ENCODE measurements at places on chromosomes 16 and 17.

DNA sequence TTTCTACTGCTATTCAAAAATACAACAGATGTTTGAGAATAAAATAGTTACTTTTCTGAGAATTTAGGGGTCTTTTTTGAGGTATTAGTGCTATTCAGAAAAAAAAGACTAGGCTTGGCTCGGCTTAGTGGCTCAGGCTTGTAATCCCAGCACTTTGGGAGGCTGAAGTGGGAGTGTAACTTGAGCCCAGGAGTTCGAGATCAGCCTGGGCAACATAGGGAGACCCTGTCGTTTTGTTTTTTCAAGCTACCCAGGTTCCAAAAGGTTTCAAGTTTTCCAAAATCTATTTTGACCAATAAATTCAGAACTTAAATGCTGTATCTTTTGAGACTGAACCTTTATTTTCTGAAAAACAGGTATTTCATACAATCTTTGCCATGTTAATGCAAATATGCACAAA, 3.2 kb upstream of the ARL6IP1 start:
- no peak for DNase-seq

- DNase-seq, result no peak
Measured at GRCh38 chr16:65895906-65896305, 470.6 kb upstream of the CDH5 start.

DNA sequence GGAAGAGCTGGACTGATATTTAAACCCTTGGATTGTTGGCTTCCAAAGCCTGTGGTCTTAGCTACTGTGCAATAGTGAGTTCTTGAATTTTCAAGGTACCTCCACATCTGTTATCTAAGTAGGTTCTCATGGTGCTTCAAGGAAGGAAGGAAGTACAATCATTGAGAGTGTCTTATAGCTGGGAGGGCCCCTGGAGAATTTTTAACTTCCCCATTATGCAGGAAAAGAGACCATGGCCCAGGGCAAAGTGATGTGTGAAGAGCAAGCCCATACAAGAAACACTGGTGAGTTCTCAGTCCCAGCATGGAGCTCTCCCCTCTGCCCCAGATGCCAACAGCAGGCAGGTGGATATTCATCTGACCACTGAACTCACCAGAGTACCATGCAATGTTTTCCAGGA, 169.0 kb upstream of the IRX6 start:
- DNase-seq, result no peak

DNA sequence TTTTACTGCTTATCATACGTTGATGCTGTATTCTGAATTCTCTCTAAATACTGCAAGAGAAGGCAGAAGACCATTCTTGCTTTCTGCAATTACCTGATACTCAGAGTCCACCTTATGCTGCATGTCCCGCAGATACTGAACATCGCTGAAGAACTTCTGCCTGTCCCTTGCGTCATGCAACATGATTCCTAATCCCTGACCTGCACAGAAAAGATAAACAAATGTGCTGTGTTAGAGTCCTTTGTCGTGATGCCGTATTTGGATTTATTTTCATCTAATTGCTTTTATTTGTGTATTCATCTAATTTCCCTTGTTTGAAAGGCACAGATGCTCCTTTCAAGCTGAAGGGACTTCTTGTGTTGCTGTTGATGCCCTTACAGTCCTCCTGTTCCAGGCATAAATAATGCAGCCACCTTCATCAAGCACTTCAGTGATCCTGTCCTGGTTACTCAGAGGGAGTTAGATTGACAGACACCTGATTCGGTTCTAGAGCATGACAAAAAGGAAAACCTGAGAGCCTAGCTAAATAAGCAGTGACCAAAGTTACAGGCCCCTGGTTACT, 6.5 kb downstream of the MARCHF10 start:
- no peak for DNase-seq

DNA sequence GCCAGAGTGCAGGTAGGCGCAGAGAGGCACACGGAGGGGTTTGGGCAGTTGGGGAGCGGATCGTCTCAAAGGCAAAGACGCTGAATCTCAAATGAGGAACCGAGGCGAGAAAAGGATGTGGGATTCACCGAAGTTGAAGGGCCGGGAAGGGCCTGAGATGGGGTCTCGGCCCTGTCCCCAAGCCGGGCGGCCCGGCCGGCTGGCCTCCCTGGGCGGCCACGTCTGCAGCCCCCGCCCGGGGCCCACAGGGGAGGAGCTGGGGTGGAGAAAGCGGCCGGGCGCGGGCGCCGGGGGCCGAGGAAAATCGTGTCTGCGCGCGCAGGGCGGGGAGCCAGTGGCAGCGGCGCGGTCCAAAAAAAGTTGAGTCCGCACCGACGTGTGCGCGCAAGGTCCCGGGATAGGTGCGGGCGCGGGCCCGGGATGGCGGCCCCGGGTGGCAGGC, 458 bp downstream of the SLC12A4 start:
- no peak for DNase-seq

- DNase-seq, result no peak
Measured at GRCh38 chr16:12214509-12214908, 238.0 kb downstream of the SNX29 start.

DNA sequence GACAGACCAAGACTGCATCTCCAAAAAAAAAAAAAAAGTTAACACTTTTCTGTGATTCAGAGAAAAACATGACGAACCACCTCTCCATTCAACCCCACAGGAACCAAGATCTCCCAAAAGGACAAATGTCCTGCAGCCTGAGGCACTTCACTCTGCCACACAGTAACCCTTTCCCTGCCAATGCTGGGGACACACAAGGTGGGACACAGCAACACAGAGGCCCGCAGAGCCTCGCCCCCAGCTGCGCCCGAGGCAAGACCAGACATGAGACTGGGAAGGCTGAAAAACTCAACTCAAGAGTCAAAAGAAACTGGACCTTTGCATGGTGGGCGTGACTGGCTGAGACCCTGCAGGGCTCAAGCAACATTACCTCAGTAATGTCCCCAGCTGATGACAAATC, 34.0 kb downstream of the FANCA start:
- no peak for DNase-seq

DNA sequence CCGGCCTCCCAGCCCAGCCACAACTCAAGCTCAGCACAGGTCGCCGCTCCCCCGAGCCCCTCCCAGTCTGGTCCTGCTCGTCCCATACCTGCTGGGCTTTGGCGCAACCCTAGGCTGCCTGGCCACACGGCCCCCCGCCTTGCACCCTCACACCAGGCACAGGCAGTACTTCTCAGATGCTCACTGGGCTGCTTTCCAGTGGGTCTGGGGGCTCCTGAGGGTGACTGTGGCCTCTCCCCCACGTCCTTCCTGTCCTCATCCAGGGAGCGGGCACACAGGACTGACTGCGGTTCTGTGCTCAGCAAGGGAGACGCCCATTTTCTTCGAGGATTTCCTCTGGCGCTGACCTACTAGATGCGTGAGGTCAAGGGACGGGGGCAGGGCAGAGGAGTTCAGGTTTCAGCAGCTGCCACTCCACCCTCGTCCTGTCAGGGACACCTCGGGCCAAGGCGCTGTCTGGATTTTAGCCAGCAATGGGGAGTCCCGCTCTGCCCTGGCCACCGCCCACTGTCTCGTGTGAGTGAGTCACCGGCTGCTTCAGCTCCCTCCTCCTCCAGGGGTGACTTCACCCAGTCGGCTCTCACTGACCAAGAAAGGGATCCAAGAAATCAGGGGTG, 115.8 kb downstream of the NPIPB11 start:
- peak; percentile 28 for DNase-seq

DNA sequence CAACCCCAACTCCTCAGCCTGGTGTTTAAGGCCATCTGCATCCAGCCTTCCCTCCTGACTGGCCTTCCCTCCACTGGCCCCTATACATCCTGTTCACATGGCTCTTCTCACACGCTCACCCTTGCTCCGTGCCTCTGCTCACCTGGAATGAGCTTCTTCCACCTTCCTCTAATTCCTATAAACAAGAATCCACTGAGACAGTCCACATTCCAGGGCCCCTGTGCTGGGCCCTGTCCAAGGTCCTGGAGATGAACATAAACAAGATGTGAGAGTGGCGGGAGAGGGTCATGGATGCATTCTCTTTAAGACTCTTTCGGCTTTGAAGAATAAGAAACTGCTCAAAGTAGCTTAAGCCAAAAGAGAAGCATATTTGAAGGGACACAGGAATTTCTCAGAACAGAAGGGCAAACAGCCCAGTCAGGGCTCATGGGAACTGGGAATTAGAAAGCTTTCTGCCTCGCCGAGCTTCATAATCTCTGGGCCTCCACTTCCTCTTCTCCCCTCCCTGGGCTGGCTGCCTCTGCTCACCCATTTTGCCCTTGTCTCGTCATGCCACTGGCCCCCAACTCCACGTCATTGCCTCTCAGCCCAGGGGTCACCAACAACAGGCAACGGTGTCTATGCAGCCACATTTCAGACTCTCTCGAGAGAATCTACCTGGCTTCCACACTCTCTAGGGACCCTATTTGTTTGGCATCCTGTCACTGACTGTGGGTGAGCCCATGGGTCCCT, 13.5 kb downstream of the SPPL2C start:
- DNase-seq, result no peak

Data from activated CD8-positive, alpha-beta memory T cell treated with anti-CD3 and anti-CD28 coated beads for 1 hour (primary cell).